Stimulated activated CD8-positive, alpha-beta memory T cell treated with anti-CD3 and anti-CD28 coated beads, Interleukin-4, amount 100 ng/mL, for 1 hour (primary cell): ENCODE measurements at places on chromosomes 3 and 15.

DNA sequence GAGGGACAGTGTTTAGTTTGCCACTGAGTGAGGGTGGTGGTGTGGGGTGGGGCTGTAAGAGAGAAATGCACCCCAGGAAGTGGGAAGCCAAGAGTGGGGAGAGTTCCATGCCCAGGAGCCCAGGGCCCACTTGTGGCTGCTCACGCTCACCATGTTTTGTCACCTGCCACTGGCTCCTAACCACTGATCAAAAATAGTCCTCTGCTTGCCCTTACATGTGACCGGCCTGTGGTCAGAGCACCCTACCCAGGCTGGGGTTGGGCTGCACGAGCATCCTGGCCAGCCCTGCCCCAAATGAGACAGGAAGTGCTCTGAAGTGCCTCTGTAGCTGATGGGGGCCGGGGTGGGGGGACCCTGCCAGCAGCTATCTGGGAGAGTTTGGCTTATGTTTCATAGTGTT lies 216.3 kb downstream of the RPLP1 start:
- no peak for DNase-seq

DNA sequence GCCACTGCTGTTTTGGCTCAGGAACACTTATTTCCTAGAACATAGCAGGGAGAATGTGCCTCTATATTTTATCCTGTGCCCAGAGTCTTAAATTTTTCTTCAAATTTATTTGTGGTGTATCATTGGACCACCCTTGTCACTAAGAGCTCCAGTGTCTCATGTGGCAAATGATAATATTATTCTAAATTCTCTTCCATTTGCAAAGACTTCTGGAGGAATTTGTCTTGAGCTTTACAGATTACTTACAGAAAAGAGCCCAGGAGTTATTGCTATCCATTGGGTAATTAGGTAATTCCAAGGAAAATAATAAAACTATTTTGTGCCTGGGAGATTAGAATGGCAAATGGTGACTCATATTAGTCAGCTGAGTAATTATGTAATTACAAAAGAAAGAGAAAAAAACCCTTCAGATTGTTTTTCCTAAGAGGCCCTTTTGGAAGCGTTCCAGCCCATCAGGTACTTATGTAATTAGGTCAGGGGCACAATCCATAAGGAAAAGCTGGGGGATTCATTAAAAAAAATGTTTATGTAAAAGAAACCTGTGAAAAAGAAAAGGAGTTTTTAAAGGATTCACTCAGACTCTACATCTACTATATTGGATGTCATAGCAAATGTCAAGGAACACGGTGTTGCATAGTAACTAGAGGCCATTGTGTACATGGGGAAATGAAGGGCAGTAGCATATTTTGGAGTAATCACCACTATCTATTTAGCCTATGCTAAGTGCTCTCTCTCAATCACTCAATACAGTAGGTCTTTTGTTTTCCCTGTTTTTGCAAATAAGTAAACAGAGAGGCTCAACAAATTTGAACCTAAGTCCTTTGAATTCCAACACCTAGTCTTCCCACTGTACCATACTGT lies 380.9 kb upstream of the RARB start:
- no peak for DNase-seq

GRCh38 chr15:70892912-70893560 lies 410 bp downstream of the LRRC49 start:
- DNase-seq = no peak

DNA sequence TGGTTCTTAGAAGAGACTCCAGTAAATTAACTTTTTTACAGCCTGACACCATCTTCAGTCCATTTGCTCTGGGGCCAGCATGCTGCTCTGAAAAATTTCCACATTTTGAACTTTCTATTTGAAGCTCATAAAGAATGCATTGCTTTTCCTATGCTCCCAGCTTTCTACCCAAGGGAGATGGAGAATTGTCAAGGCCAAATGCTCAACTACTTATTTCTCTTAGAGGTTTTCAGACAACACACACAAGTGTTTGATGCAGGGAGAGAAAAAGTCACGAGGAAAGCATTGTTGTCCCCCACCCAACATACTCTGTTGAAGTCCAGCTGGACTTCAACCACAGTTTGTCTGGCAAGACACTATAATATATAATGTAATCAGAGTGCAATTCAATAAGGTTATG lies 100.3 kb upstream of the CADPS start:
- no peak for DNase-seq

GRCh38 chr3:9399746-9400145 lies 2.3 kb downstream of the SETD5 start:
- no peak for DNase-seq
